Activated T-helper 1 cell treated with anti-CD3 and anti-CD28 coated beads, Interleukin-2, amount 50 U/mL, for 16 hours (primary cell): ENCODE measurements at places on chromosomes 5 and 9.

DNA sequence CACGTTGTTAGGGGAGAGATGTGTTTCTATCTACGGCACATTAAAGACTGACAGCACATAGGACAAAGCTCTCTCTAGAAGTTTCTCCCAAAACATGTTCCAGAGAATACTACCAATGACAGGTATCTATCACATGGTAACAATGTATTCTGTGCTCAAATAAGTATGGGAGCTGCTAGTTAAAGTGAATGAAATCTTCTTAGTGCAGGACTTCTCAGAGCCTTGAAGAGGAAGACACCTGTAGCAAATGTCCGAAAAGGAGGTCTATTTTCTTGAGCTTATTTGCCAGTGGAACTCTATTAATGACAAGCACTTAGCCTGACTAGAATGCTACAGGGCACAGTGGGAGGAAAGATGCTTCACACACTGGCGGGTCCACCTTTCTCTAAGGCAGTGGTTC, 137.4 kb downstream of the ENTREP1 start:
- no peak for DNase-seq

DNA sequence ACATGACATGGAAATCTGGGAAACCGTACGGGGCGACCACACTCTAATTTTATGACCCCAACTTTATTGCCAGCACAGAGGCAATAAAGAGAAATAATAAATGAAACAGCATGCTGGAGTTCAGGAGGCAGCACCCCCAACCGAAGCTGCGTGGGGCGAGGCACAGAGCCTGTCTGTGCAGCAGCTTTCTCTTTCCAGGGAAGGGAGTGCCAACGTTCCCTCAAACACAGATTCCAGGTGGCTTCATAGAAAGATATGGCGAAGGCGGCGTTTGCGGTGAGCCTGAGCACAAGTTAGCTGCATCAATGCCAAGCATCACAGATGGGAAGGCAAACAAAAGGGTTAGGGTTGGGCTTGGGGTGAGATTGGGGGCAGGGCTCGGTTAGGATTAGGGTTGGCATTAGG, 114.8 kb downstream of the HSD17B3 start:
- no peak for DNase-seq

GRCh38 chr5:68187268-68188055, 28.1 kb upstream of the PIK3R1 start:
- no peak for DNase-seq

- DNase-seq: no peak
Observed at GRCh38 chr5:32585122-32585445, 273 bp upstream of the SUB1 start.

- no peak for DNase-seq
Observed at GRCh38 chr9:71144495-71144894, 23.1 kb upstream of the TRPM3 start.

DNA sequence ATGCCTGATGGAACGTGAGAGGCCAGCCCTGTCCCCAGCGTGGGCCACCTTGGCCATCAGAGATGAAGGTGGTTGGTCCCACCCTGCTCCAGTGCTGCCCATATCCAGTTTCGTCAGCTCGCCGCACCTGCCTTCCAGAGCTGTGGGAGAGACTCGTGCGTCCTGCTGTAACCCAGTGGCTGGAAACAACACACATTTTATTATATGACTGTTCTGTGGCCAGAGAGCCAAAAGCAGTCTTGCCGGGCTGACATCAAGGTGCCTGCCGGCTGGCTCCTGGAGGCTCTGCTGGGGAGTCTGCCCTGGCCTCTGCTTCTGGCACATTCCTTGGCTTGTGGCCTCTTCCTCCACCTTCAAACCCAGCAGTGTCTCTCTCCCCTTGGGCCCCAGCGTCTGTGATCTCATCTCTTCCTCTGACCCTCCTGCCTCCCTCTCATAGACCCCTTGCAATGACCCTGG, 94.7 kb downstream of the RXRA start:
- no peak for DNase-seq

DNA sequence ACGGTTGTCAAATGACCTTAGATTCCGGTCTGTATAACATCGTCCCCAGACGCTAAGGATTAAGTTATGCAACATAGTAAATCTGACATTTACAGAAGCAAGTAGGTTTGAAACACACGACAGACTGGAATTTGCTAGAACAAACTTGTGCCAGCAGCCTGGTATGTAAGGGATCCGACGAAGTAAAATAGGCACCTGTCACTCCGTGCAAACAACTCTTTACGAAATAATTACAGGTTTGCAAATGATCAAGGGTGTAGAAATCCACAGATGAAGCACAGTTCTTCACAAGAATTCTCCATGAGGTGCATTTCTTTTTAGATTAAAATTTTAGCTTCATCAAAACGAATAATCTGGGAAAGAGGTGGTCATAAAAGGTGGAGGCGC, 508 bp downstream of the MOCS2 start:
- DNase-seq: no peak

GRCh38 chr9:98494852-98495251, 213.9 kb downstream of the GABBR2 start:
- no peak for DNase-seq

DNA sequence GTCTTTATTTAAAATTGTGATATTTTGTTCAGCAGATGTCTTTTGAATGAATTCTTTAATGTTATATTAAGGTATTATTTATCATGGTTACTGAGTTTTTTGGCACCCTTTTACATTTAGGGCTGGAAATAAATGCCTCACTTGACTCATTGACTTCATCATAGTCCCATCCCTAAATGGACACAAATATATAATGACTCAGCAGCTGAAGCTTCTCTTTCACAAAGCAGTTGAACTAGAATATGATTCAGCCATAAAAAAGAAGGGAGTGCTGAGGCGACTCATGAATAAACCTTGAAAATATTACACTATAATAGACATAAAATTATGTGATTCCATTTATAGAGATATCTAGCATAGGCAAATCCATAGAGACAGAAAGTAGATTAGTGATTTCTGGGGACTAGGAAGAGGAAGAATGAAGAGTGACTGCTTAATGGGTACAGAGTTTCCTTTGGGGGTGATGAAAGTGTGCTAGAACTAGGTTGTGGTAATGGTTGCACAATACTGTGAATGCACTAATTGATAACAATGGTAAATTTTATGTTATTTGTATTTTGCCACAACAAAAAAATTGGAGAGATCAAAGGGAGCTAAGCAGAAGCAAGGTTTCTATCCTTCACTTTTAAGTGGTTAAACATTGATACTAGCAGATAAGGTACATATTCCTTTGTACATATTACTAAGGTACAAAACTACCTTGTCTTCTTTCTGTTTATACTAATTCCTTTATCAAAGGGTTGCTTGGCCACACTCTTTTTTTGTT, 449.6 kb downstream of the NTRK2 start:
- DNase-seq: no peak
